CD4-positive, alpha-beta T cell treated with Interleukin-17A for 1 hour (primary cell): ENCODE measurements at places on chromosomes 6 and 20.

GRCh38 chr20:63273635-63274380 is 1.2 kb downstream of the ARFGAP1 start:
- no peak for DNase-seq

GRCh38 chr6:148723484-148723883 is 23.3 kb upstream of the UST start:
- DNase-seq: no peak

- no peak for DNase-seq
These were observed 180.4 kb downstream of the BTBD9 start for GRCh38 chr6:38459291-38459690.

- peak; percentile 11 for DNase-seq
These were observed 186.7 kb downstream of the PHACTR1 start for GRCh38 chr6:12903246-12903645.

DNA sequence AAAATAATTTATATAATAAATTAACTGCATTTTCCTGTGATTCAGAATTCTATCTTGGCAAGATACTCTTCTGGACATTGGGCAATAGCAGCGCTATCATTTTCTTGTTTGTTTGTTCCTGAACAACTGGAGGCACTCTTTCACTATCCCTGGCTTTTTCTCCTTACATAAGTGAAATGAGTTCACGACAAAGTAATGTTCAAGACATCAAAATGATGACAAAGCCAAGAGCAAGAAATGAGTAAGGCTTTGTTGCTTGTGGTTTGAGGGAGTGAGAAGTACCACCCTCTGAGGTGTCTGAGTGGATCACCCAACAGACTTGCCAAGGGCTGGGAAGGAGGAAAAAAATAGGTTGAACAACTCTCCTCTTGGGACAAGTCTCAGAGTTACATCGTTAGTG is 466.6 kb upstream of the JAG1 start:
- no peak for DNase-seq

GRCh38 chr6:134186355-134186754 is 131.6 kb downstream of the SGK1 start:
- DNase-seq: no peak

- DNase-seq: no peak
These were observed 89.7 kb upstream of the EEF1E1 start for GRCh38 chr6:8192067-8192466.

DNA sequence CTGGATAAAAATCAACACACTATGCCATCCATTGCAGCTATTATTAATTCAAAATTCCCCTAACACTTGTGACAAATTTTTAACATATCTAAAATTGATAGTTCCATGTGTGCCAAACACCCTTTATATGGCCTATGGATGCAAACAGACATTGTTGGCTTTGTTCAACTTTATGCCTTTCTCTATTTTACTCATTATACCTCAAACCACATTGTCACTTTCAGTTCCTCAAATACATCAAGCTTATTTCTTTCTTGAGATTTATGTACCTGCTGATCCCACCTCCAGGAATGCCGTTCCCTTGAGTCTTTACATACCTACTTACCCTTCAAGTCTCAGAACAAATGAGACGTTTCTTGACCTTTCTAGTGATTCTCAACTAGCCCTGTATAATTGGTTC is 193.5 kb upstream of the PLN start:
- DNase-seq: no peak

- no peak for DNase-seq
These were observed 98.4 kb downstream of the SNX5 start for GRCh38 chr20:17870086-17870740.

GRCh38 chr6:112310439-112311125 is 36.5 kb upstream of the RFPL4B start:
- DNase-seq: no peak

GRCh38 chr6:50591135-50591534 is 122.2 kb upstream of the TFAP2D start:
- no peak for DNase-seq

DNA sequence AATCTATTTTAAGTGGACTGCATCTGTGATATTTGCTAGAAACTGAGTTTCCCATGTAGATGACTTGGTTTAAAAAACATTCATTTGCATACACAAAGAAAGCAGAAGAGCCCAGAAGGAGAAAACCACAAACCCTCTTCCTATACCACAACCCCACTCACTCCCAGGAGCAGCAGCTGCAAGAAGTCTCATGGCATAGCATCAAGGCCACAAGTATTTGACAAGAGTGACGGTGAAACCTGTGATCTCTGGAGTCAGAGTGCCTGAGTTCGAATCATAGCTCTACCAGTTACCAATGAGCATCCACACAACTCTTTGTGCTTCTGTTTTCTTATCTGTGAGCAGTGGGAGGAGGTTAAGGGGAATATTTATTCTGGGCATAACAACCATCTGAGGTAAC is 44.7 kb upstream of the SIRPG start:
- no peak for DNase-seq

- DNase-seq: no peak
These were observed 144.8 kb upstream of the FOXA2 start for GRCh38 chr20:22729180-22729579.

DNA sequence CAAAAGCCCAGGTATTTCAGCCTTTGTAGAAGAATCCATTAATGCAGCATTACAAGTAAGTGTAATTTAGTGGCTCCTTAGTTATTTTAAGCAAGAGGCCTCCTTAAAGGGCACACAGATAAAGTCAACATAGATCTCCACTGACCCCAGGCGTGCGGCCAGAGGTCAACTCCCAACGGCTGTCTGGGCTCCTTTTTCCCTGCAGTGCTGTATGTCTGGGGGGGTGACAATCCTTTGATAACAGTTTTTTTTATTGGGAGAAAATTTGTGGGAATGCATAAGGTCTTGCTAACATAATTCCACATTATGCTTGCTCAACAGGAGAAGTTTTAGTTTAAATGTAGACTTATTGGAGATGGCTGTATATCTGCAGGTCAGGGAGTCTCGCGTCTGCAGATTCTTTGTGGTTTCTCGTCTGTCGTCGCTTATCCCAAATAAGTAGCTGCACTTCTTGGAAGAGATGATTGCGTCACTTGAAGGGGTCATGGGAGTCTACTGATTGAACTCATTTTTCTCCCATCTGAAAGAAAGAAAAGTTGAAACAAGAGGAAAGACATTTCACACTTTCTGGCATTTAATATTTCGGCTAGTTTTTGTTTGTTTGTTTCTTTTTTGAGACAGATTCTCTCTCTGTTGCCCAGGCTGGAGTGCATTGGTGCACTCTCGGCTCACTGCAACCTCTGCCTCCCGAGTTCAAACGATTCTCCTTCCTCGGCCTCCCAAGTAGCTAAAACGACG is 151.7 kb upstream of the AKAP12 start:
- no peak for DNase-seq

GRCh38 chr20:57605045-57605444 is 15.2 kb downstream of the ZBP1 start:
- DNase-seq: peak; percentile 65

GRCh38 chr6:1178590-1178989 is 133.3 kb upstream of the FOXQ1 start:
- no peak for DNase-seq

- DNase-seq: no peak
These were observed 162.2 kb downstream of the NKAIN2 start for GRCh38 chr6:123965894-123966293.

- no peak for DNase-seq
These were observed 3.8 kb upstream of the AFG1L start for GRCh38 chr6:108291091-108291490.
